ENCODE measurements at places on chromosomes 16 and 17.

GRCh38 chr16:89700100-89700648, 1.3 kb downstream of the SPATA2L start:
- DNase-seq = peak; percentile 100

GRCh38 chr16:67878846-67879245, 5.8 kb upstream of the NRN1L start:
- no peak for DNase-seq

DNA sequence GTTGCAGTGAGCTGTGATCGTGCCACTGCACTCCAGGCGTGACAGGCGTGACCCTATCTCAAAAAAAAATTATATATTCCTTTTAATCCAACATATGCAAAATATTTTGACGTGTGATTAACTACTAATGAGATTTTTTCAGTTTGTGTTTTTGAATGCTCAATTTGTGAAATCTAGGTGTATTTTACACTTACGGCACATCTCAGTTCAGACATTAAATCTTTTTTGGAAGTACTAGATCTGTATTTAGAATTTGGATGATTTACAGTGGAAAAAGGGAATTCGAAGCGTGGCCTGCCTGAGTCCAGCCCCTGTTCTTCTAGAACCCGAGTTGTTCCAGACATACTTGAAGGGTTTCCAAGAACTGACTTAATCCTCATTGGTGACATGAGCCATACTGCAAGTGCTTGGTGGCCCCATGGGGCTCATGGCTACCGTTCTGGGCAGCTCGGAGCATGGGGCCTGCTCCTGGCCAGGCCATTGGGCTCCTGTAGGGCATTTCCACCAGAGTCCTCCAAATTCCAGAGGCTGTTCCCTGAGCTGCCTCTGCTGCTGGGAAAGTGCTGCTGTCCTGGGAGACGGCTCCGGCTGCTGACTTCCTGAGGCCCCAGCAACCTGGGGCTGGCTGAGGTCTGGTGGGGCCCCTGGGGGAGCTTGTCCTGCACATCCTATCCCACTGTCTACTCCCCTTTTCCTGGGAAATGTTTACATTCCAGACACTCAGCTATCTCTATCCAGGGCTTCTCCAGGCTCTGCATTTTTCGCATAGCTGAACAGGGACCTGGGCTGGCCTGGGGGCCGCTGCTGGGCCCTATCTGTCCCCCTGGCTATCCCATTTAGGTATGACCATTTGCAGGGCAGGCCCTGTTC, 27.2 kb downstream of the LLGL2 start:
- DNase-seq = peak; percentile 98

DNA sequence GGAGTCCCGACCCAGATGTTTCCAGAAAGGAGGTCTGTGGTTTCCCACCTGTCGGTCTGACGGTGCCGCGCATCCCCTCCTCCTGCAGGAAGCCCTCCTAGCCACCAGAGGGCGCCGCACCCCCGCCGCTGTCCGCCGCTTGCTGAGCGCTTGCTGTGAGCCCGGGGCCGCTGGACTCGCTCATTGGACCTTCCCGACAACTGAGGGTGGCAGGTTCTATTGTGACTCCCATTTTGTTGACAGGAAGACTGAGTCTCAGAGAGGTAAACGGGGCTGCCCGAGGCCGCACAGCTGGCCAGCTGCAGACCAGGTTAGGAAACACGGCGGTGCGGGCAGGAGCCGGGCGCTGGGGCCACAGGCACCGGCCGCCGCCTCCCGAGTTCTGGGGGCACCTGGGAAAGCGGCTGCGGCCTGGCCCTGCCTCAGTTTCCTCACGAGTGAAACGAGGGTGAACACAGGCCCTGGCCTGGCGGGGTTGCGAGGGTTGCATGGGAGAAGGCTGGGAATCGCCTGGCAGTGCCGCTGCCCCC, 191.1 kb upstream of the CIBAR2 start:
- DNase-seq = peak; percentile 89

DNA sequence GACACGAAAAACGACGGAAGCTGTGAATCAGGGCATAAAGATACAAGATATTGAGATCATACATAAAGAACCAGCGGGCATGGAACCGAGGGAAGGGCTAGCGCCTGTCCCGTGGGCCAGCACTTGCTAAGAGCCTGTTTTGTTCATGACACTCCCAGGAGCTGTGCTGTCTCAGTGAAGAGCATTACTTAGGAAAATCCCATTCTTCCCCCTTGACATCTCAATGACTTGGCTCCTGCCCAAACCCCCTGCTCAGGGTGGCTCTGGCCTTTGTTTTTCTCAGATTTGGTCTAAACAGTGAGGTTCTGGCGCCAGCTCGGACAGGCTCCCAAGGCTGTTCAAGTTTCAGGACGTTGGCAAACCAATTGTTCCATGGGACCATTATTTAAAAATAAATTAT, 79.1 kb upstream of the SEC14L1 start:
- DNase-seq = no peak

DNA sequence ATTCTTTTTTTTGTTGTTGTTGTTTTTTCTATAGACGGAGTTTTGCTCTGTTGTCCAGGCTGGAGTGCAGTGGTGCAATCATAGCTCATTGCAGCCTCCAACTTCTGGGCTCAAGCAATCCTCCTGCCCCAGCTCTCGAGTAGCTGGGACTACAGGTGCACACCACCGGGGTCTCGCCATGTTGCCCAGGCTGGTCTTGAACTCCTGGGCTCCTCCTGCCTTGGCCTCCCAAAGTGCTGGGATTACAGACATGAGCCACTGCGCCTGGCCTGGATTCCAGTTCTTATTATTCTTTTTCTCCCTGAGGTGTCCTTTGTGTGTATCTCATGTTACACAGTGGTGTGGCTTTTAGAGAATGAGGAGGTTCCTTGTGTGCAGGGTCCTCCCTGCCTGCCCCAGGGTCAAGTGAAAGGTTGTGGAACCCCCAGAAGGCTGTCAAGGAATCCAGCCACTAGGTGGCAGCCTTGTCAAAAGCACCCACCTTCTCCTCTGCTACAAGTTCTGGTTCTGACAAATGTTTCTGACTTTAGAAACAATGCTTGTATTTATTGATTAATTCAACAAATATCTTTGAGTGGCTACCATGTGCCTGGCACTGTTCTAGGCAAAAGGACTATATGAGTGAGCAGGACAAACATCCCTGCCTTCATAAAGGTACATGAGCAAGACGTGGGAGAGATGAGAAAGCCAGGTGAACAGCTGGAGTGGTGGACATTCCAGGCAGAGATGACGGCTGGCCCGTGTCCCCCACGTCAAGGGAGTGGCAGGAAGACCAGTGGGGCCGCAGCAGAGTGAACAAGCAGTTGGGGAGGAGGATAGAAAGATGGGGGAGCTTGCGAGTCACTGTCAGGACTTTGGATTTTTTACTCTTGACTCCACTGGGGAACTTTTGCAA, 112.4 kb downstream of the SPECC1 start:
- DNase-seq = peak; percentile 89

- peak; percentile 78 for DNase-seq
Observed at GRCh38 chr17:7133424-7133823, 18.8 kb upstream of the ASGR2 start.

GRCh38 chr17:77210331-77210730, 69.6 kb downstream of the SEC14L1 start:
- no peak for DNase-seq

- DNase-seq = no peak
Observed at GRCh38 chr17:58741121-58741625, 14.5 kb upstream of the PPM1E start.

DNA sequence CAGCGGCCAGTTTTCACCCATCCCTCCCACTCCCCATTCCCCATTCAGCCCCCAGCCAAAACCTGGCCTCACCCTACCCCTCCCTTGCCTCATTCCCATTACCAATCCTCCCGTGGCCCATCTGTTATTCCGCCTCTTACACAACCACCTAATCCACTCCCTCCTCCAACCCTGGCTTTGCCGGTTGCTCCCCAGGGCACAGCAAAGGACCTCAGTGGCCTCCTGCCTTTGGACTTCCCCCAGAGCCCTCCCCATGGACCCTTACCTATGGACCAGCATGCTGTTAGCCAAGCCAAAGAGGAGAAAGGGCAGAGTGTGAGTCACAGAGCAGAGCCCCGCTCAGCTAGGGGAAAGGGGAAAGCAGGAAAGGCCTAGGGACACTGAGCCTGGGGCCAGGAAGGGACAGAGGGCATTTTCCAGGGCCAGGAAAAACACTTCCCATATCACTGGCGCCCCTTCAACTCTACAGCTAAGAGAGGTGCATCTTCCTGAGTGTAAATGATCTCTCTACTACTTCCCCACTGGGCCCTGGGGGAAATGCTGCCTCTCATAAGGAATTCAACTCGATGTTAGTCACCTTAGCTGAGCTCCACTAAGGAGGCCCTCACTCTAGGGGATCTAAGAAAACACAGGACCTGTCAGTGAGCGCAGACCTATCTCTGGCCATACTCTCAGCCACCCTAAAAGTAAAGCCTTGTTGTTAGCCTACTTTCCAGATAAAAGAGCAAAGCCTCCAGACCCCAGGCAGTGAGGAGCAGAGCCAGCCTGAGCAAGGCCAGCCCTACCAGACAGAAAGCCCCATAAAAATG, 10.6 kb downstream of the PEMT start:
- DNase-seq = peak; percentile 62

- no peak for DNase-seq
Observed at GRCh38 chr16:70601576-70602575, 44.5 kb upstream of the IL34 start.

DNA sequence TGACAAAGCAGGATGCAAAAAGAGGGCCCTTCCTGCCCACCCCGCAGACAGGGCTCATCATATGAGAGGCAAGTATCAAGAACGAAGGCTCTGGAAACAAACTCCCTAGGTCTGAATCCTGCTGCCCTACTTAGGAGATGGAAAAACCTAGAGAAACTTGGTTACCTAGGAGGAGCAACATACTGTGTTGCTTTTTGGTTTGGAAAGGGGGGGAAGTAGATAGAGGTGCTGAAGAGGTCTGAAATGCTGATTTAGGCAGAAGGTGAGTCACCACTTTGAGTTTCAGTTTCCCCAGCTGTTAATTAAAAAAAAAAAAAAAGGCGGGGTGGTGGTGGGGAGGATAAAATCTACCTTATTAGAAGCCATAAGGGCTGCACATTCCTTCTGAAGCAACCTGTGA, 1.5 kb downstream of the N4BP1 start:
- peak; percentile 23 for DNase-seq

- no peak for DNase-seq
Observed at GRCh38 chr17:17525311-17525710, 29.1 kb upstream of the RASD1 start.

- DNase-seq = no peak
Observed at GRCh38 chr17:45386178-45386577, 46.5 kb downstream of the ARHGAP27 start.

DNA sequence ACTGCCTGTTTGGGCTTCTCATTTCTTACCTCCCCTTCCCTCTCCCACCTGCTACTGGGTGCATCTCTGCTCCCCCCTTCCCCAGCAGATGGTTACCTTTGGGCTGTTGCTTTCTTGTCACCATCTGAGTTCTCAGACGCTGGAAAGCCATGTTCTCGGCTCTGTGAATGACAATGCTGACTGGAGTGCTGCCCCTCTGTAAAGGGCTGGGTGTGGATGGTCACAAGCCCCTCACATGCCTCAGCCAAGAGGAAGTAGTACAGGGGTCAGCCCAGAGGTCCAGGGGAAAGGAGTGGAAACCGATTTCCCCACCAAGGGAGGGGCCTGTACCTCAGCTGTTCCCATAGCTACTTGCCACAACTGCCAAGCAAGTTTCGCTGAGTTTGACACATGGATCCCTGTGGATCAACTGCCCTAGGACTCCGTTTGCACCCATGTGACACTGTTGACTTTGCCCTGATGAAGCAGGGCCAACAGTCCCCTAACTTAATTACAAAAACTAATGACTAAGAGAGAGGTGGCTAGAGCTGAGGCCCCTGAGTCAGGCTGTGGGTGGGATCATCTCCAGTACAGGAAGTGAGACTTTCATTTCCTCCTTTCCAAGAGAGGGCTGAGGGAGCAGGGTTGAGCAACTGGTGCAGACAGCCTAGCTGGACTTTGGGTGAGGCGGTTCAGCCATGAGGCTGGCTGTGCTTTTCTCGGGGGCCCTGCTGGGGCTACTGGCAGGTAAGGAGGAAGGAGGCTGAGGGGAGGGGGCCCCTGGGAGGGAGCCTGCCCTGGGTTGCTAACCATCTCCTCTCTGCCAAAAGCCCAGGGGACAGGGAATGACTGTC, at the start of gene CD68:
Gene CD68 (plus strand): TSS at position 638 of the 833 bp plus-strand sequence. CDS start 40 bp downstream, at position 678.
- DNase-seq = peak; percentile 90

DNA sequence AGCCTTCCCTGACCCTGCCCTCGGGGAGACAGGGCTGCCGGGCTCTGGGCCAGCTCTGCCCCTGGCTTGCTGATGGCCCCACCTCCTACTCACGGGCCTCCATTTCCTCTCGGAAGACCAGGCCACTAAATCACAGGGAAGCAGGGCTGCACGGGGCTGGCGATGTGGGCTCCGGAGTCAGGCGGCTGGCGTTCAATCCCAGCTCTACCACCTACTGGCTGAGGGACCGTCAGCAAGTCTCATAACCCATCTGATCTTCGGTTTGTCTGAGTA, 113.4 kb downstream of the AMFR start:
- no peak for DNase-seq

GRCh38 chr17:14299280-14300141, 1.4 kb upstream of the HS3ST3B1 start:
- peak; percentile 79 for DNase-seq

DNA sequence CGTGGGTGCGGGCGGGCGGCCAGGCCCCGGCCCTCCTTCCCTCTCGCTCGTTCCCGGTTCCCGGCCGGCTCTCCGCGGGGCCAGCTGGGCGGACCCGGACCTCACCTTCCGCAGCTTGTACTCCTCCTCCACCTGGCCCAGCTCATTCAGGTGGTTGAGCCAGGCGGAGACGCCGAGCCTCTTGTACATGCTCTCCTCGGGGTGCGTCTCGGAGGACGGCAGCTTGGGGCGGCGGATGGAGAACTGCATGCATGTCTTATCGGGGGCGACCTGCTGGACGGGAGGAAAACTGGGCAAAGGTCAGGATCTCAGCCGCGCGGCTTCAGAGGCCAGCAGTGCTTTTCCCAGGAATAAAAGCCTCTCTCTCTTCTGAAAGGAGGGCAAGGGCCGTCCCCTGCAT, 85.4 kb downstream of the TBC1D16 start:
- DNase-seq = peak; percentile 62

DNA sequence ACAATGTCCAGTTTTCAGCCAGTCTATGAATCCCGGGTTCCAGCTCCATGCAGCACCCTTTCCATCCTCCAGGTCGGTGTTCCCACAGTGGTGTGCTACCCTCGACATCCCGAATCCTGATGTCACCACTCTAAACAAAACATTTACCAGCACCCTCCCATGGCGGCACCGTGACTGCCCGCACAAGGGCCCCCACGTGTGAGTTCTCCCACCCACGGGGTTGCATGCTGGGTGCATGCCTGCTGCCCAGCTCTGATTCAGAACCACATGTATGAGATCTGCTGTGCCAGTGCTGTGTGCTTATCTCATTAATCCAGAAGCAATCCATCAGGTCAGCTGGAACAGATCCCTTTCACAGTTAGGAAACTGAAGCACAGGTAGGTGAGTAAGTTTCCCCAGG, 57.4 kb downstream of the C16orf78 start:
- DNase-seq = no peak

GRCh38 chr16:54118846-54119245, 167.7 kb downstream of the IRX3 start:
- DNase-seq = no peak

Data from ELF-1 (cell line).